Epithelial cell of proximal tubule (primary cell): ENCODE measurements at places on chromosomes 3 and 15. TPM values are rescaled to one million over a fixed set of nuclear protein-coding genes. Genes with fewer than 3 reads are reported as not detected.

GRCh38 chr15:40063563-40064011 lies 24.6 kb upstream of the SRP14 start:
- DNase-seq = no peak

- no peak for DNase-seq
Measured at GRCh38 chr3:65901226-65901625, 137.5 kb downstream of the MAGI1 start.

DNA sequence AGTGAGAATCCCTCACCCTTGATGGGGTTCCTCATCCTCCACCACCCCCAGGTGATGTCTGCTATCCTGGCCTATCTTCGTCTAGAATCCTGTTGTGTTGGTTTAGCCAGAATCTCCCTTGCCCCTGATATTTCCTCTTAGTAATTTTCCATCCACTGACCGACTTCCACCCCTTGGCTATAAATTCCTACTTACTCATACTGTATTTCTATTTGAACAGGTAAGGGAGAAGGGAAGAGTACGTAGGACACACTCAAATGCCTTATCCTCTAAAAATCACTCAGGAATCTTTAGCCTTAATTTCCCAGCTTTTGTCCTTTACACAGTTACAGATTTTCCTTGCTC lies 678 bp upstream of the TFG start:
- no peak for DNase-seq

GRCh38 chr15:63322541-63322940 lies 45.1 kb downstream of the APH1B start:
- DNase-seq = no peak

DNA sequence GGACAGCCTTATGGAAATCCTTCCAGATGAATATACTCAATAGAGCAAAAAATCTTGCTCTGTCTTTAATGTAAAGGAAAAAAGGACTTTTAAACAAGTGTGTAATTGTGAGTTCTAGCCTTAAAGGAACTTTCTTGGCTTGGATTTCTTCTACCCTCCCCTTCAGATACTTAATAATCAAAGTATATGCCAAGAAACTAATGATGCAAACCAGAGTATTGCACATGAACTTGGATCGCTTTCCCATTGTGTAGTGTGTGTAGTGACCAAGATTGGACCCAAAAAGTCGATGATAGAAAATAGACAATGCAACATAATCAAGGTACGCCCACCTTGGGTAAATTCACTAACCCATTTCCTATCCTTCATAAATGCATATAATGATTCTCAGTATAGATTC lies 123.8 kb downstream of the TIGIT start:
- DNase-seq = no peak

DNA sequence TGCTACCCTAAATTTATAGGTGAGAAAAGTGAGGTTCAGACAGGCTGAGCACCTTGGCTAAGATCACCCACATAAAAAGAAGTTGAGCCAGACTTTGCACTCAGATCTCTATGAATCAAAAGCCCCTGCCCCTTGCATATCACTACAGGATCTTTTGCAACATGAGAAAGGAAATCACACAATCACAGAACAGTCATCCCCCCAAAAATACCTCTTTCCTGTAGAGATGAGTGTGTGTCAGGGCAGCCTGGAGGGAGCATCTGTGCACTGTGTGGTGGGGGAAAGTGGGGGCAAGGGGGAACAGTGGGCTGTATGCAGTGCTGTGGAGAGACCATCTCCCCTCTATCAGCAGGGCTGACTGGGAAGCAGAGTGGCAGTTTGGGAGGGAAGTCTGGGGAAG lies 46.6 kb downstream of the EPHB3 start:
- no peak for DNase-seq

DNA sequence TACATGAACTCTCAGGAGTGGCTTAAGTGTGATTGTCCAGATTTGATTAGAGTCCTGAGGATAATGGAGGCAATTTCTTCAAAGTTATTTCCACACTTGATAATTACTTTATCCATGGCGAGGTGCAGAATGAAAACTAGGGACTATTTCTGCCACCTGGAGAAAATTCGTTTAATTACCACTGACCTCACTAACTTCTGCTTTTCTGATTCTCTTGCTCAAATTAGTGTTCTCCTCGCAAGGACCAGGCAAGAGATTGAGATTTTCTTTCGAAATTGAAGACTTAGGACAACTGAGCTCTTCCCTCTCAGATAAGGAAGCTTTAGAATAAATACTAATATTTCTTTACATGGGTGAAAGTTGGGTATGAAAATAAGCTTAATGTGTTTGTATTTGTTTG lies 135.2 kb downstream of the RYR3 start:
- no peak for DNase-seq

DNA sequence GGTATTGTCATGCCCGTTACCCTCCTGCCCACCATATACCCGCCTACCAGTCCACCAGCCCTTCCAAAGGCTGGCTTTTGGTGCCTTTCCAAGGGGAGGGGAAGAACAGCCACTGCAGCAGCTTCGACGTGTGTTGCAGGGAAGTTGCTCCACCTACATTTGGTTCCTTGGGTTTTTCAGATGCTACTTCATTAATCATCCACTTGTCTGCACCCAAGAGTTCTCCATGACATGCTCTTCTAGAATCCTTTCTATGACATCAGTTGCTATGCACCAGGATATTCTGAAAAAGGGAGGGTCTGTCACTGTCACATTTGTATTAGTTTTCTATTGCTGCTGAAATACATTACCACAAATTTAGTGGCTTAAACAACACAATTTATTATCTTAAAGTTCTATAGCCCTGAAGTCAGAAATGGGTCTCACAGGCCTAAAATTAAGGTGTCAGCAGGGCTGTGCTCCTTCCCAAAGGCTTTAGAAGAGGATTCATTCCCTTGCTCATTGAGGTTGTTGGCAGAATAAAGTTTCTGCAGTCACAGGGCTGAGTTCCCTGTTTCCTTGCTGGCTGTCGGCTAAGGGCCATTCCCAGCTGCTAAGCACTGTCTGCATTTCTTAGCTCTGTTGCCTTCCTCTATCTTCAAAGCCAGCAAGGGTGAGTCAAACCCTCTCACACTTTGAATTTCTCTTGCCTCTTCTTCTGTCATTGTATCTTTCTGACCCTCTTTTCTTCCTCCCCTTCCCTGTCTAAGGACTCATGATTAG lies at the start of gene LYZL4:
TSS of gene LYZL4 (minus strand) at position 241 of the 762 bp plus-strand sequence. CDS start 3,359 bp downstream, outside the sequence.
- DNase-seq = no peak

DNA sequence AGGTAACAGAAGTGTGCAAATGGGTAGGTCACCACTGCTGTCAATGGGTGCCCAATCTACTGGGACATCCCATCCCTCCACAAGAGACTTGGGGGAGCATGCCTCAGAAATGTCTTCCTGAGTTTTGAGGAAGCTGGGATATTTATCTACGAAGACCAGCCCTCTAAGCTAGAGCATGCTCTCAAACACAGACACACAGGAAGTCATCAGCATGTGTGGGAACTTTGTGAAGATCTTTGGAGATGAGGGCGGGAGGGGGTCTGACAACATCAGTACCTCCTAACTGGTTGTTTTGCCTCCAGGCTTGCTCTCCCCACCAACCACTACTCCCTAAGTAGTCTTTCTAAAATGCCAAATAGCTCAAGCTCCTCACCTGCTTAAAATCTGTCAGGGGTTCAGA lies 3.5 kb upstream of the MEF2A start:
- DNase-seq = no peak

The GOLGA8G gene
- not detected in 2 replicates for total RNA-seq

The SLC12A1 gene
- 0.06 TPM in 1 of 2 replicates, not detected in the other for total RNA-seq

The REC114 gene
- not detected in 2 replicates for total RNA-seq

The AGBL1 gene
- not detected in 2 replicates for total RNA-seq
